SIG-M5 (cell line): ENCODE measurements at places on chromosomes 13 and 19.

DNA sequence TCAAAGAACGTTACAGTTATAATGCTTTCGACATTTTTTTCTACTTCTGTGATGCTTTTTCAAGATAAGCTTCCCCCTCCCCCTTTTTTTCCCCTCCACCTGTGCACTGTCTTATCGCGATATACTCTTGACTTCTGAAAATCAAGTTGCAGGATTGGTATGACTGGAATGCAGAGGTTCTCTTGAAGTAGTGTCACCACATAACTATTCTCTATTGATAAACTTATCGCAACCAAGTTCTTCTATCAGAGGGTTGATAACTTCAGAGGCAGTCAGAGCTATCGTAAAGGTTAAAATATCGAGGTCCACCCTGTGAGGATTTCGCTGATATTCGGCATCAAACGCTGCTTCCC is 820 bp downstream of the EID2 start:
- DNase-seq = no peak

DNA sequence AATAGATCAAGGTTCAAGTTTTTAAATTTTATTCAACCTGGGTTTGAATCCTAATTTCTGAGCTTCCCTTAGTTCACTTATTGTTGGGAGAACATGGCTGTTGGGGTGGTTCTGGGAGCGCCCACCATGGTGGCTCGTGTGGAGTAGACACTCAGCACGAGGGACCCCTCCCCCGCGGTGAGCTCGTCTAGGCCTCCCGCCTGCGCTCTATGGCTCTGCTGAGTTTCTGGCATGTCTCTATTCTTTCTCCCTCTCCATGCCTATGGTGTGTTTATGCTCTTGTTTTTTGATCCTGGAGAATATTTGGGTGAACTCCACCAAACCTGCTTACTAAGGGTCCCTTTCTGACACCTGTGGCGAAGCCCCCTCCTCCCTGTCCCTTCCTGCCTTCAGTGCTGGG is 1.6 kb upstream of the EPN1 start:
- DNase-seq = no peak

DNA sequence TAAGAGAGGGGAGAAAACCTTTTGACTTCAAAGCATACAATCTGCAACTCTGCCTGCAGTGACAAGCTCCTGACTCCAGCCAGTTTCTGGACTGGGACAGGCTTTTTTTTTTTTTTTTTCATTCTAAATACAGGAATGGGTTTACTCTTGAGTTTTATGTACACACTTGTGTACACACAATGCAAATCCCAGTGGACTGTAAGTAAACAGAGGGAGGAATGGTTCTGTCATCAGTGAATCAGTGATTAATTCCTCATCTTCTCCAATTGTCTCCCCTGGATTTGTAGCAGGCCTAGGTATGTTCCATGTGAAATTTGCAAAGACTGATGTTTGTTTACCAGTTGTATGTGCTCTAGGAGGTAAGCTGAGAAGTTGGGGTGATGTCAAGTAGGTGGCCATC is 184.8 kb downstream of the SHISA2 start:
- no peak for DNase-seq

DNA sequence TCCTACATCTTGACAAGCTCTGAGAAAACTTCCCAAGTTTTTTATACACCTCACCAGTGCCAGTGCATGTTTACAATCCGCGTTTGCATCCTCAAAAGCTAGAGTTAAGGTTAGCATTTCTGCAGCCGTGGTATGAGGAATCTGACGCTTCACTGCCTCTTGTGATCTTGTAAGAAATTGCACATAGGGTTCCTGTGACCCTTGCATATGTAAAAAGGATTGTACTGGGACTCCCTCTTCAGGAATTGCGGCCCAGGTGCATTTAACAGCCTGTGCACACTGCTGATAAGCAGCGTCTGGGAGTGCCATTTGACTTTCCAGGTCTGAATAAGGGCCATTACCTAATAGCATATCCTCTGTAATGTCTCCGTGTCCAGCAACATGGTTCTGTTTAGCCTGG is 15.3 kb downstream of the FPR3 start:
- DNase-seq = no peak

DNA sequence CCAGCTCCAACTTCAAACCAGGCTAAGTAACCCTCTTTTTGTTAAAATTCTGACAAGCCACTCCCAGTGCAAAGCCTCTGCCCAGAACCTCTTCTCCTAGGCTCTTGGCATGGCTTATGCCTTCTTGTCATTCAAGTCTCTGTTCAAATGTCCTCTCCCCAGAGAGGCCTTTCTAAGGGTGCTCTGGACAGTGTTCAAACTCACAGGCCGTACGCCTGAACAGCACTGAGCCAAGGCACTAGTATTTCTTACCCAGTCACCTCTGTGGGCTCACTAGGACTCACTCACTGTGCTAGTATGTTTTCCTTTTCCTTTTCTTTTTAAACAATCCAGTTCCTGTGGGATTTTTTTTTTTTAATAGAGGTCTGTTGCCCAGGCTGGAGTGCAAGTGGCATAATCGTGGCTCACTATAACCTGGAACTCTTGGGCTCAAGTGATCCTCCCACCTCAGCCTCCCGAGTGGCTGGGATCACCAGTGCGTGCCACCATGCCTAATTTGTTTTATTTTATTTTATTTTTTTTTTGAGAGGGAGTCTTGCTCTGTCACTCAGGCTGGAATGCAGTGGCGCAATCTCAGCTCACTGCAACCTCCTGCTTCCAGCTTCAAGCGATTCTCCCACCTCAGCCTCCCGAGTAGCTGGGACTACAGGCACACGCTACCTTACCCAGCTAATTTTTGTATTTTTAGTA is 2.3 kb upstream of the ASF1B start:
- DNase-seq = no peak

GRCh38 chr19:39335168-39335548 is 685 bp downstream of the GMFG start:
- DNase-seq = no peak

GRCh38 chr13:114258589-114258988 is 22.8 kb upstream of the UPF3A start:
- DNase-seq = no peak

DNA sequence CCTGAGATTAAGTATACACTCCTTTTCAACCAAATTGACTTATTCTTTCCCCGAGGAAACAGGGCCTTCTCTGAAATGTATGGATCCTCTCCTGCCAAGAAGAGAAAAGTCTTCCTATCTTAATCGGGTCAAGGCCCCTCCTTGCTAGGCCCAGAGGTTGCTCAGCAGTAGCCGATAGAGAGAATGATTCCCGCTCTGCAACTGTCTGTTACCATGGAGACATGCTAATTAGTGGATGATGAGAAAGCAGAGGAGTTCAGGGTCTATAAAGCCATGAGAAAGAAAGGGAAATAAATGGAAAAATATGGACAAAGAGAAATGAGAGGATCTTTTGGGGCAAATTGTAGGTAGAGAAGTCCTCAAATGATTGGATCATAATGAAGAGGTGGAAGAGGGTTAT is 103.5 kb downstream of the POU4F1 start:
- no peak for DNase-seq

- no peak for DNase-seq
Observed at GRCh38 chr19:15397782-15398181, 18.2 kb upstream of the AKAP8 start.

GRCh38 chr19:40144151-40144550 is 47.1 kb upstream of the MAP3K10 start:
- DNase-seq = no peak

GRCh38 chr13:60213236-60213744 is 49.6 kb upstream of the DIAPH3 start:
- DNase-seq = no peak

DNA sequence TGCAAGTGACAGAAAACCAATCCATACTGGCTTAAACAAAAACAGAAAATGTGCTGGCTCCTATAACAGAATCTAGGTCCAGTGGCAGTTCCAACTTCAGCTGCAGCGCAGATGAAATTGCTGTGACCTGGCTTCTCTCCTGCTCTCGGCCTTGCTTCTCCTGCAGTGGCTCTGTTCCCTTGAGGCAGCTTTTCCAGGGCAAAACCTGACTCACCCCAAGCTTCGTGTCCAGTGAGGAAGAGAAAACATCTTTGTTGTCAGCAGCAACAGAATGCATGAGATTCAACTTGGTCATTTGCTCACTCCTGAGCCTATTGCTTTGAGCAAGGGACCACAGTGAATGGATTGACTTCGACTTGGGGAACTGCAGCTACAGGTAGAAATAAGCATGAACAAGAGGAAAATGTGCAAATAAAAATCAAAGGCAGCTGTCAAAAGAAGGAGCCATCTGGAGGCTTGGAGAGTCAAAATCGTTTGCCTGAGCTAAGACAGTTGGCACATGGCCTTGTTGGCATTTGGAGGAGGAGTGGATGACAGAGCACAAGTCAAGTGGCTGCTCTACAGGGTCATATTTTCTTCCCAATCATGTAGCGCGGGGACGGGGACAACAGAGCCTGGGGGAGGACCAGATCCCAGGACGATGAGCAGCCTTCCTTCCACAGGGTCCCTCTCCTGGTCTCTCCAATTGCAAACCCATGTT is 523.4 kb downstream of the FGF9 start:
- no peak for DNase-seq

- DNase-seq = no peak
Observed at GRCh38 chr13:79289571-79289970, 116.5 kb downstream of the RBM26 start.

- DNase-seq = no peak
Observed at GRCh38 chr13:43831088-43831487, 44.3 kb upstream of the ENOX1 start.

DNA sequence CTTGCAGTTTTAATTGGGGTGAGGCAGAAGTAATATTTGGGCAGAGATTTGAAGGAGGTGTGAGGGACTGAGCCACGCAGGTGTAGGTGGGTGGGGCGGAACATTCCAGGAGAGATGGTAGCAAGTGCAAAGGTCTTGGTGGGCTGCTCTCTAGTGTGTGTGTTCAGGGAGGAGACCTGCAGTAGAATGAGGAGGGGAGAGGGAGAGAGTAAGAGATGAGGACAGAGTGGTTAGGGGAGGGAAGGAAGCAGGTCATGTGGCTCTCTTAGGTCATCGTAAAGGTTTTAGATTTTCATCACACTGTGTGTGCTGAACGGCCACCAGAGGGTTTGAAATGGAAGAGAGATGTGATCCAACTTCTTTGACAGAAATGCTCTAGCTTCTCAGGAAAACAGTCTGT is 33.5 kb downstream of the WASF3 start:
- no peak for DNase-seq

GRCh38 chr19:16571822-16572331 is 338 bp downstream of the SLC35E1 start:
- DNase-seq = no peak

- no peak for DNase-seq
Observed at GRCh38 chr19:17775991-17776803, 18.7 kb upstream of the B3GNT3 start.

- DNase-seq = no peak
Observed at GRCh38 chr13:43766725-43767124, 20.0 kb downstream of the ENOX1 start.

GRCh38 chr13:104416973-104417372 is 1350.8 kb upstream of the SLC10A2 start:
- no peak for DNase-seq

DNA sequence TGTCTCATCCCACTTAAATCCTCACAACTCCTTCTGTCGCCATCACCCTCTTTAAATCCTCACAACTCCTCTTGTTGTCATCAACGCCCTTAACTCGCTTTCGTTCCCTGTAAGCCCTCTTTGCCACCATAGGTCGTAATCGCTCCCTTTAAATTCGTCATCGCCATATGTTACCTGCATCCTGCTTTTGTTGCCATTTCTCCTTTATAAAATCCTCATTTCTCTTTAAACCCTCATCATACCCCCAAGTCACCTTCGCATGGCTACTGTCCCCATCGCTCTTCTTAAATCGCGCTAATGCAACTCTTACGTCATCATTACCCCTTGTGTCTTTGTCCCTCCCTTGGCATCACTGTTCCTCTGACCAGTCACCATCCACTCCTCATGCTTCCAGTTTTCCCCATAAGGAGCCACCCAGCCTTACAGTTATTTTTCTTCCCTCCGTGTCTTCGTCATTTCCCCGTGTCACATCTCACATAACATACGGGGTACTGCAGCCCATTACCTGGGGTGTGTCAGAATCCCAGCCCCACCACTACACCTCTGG is 539 bp downstream of the PLD3 start:
- DNase-seq = no peak

DNA sequence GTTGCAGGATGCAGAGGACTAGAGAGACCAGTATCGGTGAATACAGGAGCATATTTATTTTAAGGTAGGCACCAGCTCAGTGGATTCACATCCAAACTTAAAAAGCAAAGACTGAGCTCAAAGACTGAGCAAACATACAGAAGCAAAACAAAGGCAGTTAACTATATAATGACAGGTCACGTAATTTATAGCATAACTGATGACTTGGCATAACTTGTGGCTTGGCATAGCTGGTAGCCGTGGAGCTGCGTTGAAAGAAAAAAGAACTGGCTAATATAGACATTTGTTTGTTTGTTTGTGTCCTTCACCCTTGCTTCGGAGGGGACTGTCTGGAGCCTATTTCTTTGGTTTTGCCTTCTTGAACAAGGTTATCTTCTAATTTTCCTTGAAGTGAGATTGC is 33.7 kb downstream of the ZNF493 start:
- no peak for DNase-seq

DNA sequence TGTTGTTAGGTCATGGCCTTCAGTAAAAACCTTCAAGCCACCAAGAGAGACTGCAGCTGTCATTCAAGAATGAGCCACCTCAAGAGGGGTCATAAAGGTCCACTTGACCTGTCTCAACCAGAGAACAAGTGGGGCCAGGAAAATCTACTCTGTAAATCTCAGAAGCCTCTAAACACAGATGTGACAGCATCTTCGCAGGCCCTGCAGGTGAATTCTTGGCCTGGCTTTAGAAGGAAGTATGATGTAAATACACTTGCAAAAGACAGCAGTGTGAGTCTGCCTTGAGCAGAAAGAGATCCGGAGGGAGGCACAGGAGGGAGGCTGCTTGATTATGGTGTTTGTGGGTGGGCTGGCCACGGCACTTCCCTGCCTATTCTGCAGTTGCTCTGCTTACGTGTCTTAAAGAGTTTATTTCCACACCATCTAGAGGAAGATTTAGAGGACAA is 1082.9 kb downstream of the UQCRFS1 start:
- DNase-seq = no peak

DNA sequence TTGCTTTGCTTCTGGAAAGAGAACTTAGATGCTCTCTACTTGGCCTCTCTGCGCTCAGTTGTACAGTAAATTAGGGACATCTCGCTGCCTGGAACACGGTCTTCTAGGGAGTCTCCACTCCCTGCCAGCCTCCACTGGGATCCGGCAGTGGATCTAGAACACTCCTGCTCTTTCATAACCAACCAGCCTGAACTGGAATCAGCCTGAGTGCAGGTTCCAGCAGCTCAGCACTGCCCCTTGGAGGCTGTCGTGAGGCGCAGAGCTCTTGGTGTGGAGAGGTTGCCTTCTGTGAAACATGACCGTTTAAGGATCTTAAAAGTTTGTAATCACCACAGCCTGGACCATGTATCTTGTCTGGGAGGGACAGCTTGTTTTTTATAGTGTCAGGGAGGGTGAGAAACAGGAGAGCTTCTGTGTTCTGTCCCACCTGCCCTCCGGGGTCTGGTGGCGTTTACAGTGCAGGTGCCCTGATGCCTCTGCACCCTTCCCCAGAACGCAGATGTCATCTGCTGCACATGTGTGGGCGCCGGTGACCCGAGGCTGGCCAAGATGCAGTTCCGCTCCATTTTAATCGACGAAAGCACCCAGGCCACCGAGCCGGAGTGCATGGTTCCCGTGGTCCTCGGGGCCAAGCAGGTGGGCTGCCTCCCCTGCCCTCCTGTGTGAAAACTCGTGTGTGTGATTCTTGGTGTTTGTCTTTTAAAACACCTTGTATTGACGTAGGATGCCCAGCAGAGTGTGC is 24.8 kb downstream of the UPF1 start:
- no peak for DNase-seq
